Activated CD8-positive, alpha-beta memory T cell treated with anti-CD3 and anti-CD28 coated beads, Interleukin-2, amount 10 ng/mL, durations not matched to agents 7 days and 5 days (primary cell): ENCODE measurements at places on chromosomes 11 and 22. TPM values are rescaled to one million over a fixed set of nuclear protein-coding genes. Genes with fewer than 3 reads are reported as not detected.

H19 gene
- not detected for total RNA-seq

GNG3 gene
- total RNA-seq, result not detected

SCGB1C1 gene
- not detected for total RNA-seq

PDGFB gene
- total RNA-seq, result 0.35 TPM

TRMT112 gene
- 134 TPM for total RNA-seq

SHISA8 gene
- 0.30 TPM for total RNA-seq

IGLL1 gene
- total RNA-seq, result 2.0 TPM

ACR gene
- not detected for total RNA-seq

SMTNL1 gene
- total RNA-seq, result not detected

KCNQ1 gene
- 9.2 TPM for total RNA-seq

SCUBE2 gene
- total RNA-seq, result not detected

DCDC1 gene
- total RNA-seq, result not detected

SULT4A1 gene
- total RNA-seq, result not detected

PRR33 gene
- total RNA-seq, result not detected

GRCh38 chr11:12212821-12213185, 102.4 kb downstream of the MICAL2 start:
- no peak for DNase-seq

GRCh38 chr22:46443850-46444389, 93.5 kb downstream of the CELSR1 start:
- DNase-seq, result no peak

DNA sequence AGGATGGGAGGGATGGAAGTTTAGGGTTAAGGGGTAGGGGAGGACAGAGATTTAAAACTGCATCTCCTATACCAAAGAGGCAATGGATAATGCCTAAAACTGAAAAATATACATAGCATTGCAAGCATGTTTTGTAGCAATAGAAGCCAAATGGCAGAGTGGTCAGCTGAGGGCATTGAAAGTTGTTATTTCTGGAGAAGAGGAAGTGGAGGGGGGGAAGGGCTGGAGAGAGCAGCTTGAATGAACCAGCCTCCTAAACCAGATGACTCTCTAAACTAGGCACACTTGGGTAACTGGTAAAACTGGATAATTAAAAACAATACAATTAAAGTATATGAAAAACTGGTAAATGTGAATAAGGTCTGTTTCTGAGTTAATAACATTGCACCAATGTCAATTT, 70.3 kb upstream of the TP53I11 start:
- DNase-seq, result no peak

GRCh38 chr11:64687643-64688533, 35.1 kb downstream of the NRXN2 start:
- no peak for DNase-seq

DNA sequence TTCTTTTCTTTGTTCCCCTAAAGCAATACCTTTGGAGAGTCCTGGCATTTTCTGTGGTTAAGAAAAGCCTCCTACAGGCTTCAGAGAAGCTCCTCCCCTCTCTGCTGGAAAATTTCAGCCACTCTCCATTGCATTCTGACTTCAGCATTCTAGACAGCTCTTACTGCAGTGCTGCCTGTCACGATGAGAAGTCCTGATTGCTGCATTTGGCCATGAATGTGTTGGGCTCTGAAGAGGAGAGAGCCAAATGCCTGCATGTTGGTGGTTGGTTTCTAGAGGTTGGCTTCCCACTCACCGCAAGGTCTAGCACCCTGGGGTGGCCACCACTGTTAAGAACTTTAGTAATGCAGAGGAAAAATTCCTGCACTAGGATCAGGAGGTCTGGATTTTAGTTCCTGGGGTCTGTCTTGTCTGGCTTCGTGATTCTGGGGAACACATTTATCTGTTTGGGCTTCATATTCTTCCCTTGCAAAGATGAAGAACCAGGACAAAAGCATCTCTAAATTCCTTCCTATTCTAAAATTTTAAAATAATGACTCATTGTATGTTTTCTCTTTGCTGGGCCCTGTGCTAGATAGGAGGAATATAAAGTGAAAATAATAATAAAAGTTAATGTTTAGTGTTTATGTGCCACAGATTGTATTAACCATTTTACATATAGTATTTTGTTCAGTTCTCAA, 38.1 kb downstream of the COA4 start:
- no peak for DNase-seq

DNA sequence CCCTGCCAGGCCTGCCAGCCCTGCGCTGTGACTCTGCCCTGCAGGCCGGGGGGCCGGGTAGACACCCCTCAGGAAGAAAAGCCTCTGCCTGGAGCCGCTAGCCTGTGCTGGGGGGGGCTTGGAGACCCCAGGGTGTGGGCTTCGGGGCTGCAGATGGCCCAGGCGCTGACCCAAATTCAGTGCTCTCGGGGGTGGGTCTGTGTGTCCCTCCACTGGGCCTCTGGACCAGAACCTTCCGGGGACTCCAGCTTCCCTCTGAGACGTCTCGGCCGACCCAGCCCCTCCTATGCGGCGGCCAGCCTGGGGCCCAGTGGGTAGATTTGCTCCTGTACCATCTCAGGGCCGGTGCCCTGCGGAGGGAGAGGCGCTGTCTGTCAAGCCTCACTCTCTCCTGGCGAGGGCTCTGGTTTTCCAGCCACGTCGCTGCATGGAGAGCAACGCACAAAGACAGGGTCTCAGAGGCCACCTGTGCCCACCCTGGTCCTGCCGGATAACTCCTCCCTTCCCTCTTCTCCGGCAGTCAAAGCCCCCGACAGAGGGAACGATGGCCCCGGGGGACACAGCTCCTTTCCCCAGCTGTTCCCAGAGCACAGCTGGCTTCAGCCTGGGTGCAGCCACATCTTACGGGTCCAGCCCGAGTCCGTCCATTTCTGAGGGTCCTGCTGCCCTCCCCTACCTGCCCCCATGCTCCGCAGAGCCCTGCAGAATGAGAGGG, 40.1 kb upstream of the TOLLIP start:
- no peak for DNase-seq

- no peak for DNase-seq
These were observed 40.4 kb downstream of the SHISAL1 start for GRCh38 chr22:44272401-44272771.

- no peak for DNase-seq
These were observed 51.0 kb upstream of the SEPTIN5 start for GRCh38 chr22:19663286-19663815.

- no peak for DNase-seq
These were observed 63.4 kb downstream of the AAMDC start for GRCh38 chr11:77884186-77884828.

- DNase-seq, result no peak
These were observed 51.3 kb upstream of the CADM1 start for GRCh38 chr11:115555336-115556090.

GRCh38 chr22:31398231-31398630, 1.2 kb upstream of the DRG1 start:
- DNase-seq, result no peak

- DNase-seq, result no peak
These were observed 24.0 kb downstream of the SNAP29 start for GRCh38 chr22:20882855-20883254.

- peak; percentile 69 for DNase-seq
These were observed 31.9 kb downstream of the FLI1 start for GRCh38 chr11:128725630-128726319.

DNA sequence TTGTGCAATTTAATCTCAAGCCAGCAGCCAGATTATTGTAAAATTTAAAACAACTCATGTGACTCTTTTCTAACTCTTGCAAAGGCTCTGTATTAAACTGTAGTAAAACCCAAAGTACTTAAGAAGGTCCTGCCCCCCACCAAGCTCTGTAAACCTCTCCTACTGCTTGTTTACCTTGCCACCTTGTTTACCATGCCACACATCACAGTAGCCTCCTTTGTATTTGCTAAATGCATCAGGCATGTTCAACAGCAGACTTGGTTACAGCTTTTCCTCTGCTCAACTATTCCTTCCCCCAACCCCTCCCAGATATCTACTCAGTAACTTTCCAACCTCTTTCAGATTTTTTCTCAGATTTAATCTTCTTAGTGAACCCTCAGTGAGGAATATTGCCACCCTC, 861.6 kb downstream of the METTL15 start:
- no peak for DNase-seq

DNA sequence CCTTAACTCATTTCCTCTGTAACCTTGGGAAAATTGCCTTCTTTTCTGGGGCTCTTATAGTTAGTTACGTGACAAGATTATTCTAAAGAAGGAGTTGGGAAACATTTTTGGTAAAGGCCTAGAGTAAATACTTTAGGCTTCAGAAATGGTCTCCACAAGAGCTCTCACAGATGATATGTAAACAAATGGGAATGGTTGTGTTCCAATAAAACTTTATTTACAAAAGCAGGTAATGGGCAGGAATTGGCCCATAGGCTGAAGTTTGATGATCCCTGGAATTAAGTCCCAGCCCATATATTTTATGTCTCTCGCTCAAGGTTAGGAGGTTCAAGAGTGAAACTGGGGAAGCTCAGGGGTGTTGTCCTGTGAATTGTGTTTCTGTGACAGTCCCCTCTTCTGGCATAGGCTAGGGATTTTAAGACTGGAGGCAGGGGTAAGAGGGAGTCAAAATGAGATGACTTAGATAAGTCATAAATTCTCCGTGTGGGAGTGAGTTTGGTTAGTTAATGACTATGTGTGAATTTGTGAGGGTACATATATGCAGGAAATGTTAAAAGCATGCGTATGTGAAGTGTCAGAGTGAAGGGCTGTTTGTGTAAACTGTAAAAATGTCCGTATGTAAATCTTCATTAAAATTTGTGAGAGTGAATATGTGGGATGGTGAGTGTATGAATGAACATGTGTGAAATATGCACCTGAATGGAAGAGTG, 7.4 kb upstream of the OR52B4 start:
- DNase-seq, result no peak

DNA sequence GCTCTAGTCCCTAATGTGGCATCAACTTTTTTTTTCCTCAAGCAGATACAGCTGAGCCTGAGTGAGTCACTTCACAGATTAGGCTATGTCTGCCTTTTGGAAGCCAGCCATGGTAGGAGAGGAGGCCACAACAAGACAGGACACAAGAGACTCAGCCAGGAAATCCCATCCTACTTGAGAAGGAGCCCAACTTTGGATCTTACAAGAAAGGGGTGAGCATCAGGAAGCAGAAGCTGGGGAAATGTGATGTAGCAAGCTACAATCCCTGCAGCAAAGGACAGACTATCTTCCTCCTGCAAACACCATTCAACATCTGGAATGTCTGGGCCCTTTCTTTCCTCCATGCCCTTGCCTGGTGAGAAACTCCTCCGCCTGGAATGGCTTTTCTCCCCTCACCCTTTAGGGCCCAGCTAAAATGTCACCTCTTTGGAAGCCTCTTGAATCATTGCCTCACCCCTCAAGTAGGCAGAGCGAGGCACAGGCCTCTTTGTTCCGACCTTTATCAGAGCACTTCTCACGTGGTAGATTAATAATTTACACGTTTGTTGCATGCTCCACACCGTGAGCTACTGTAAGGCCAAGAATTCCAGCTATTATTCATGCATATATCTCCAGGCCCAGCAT, 156.4 kb upstream of the PITPNB start:
- DNase-seq, result no peak

DNA sequence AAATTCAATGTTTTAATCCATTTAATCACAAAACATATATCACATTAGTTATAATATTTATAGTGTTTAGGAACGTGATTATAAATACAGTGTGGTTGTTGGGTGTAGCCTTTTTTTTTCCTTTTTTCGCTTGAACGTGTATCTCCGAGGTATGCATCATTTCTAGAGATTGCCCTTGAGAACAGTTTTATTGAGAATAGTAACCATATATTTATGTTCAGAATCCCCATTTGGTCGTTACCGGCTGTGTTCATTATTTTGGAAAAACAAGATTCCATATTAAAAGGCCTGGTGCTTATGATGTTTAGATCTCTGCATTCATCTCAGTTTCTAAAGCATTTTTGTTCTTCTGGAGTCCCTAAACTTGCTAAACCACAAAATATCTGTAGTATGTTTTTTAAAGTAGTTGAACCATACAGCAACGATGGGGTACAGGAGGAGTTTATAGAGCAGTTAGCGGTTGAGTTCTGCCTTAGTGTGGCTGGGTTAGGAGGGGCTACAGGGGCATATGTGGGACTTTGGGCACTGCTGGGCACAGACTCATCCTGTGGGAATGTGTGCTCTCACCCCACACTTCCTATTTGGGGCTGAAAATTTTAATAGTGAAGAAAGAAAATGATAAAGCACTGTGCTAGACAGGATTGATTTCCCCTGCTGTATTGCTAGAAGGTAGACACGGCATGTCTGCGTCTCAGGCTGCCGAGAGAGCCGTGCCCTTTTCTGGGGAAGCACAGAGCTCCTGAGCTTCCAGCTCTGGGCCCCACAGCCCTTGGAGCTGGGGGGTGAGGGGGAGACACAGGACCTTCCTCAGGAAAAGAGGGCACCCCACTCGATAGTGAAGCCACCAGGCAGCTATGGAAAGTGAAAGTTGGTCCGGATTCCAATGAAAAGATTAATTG, 81.5 kb upstream of the PPARA start:
- no peak for DNase-seq

GRCh38 chr11:64652586-64653387, 61.8 kb downstream of the SLC22A12 start:
- DNase-seq, result peak; percentile 82

GRCh38 chr11:118615282-118615975, 8.0 kb downstream of the PHLDB1 start:
- DNase-seq, result no peak

DNA sequence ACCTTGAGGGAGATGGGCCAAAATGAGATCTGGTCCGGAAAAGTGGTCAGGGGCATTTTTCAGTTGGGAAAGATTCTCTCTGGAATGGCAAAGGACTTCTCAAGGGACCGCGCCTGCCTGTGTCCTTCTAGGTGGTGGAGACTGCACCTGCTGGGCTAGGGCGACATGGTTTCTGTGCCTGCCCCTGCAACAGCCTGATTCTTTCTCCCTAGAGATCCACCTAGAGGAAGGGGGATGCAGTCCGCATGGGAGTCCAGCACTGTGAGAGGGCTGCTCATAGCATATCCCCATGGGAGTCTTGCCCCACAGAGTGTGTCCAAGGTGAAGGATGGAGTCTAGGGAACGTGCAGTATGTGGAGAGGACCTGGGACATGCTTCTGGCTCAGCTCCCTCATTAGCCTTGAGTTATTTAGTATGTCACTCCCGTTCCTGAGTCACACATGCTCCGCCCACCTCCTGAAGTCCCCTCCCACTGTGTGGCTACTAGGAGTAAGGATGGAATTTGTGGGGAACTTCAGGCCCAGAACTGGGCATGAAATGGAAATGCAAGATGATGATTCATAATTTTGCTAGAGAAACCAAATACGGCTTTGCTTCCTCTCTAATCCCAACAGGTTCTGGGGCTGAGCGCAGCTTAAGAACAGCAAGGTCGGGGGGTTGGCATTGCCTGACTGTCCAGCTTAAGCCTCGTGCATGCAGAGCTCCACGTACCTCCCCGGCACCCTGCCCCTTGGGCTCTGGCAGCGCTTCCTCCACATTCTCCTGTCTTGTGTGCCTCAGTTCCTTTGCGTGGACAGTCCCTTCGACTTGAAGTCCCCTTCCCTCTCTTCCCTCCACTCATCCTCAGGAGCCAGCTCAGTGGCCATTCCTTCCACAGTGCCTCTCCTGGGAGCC, 35.0 kb downstream of the GRIK4 start:
- DNase-seq, result no peak

DNA sequence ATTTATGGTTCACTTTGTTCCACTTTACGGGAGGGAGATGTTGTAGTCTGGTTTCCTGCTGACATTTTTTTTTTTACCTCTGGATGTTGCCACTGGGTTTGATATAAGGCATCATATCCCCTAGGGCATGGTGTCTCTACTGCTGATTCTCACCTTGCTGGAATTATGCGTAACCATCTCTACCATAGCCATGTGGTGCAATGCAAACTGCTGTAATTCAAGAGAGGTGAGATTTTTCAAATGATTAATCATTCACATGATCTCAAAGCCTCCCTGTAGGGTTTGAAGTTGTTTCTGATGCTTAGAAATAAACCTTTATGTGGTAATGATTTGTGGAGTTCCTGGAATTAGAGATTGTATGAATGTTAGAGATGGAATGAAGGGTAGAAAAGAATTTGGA, 13.0 kb downstream of the MS4A3 start:
- DNase-seq, result no peak
